ENCODE measurements at places on chromosomes 3 and 15. TPM values are rescaled to one million over a fixed set of nuclear protein-coding genes. Genes with fewer than 3 reads are reported as not detected.

GRCh38 chr3:71461749-71462483 is 121.6 kb downstream of the FOXP1 start:
- no peak overlapping the region for H3K4me3 ChIP-seq
- no peak overlapping the region for H3K27ac ChIP-seq
- H3K36me3 ChIP-seq, result no peaks in the 10 kb centered on the region
- H3K4me1 ChIP-seq, result peaks cover 5% of the 10 kb centered on the region

DNA sequence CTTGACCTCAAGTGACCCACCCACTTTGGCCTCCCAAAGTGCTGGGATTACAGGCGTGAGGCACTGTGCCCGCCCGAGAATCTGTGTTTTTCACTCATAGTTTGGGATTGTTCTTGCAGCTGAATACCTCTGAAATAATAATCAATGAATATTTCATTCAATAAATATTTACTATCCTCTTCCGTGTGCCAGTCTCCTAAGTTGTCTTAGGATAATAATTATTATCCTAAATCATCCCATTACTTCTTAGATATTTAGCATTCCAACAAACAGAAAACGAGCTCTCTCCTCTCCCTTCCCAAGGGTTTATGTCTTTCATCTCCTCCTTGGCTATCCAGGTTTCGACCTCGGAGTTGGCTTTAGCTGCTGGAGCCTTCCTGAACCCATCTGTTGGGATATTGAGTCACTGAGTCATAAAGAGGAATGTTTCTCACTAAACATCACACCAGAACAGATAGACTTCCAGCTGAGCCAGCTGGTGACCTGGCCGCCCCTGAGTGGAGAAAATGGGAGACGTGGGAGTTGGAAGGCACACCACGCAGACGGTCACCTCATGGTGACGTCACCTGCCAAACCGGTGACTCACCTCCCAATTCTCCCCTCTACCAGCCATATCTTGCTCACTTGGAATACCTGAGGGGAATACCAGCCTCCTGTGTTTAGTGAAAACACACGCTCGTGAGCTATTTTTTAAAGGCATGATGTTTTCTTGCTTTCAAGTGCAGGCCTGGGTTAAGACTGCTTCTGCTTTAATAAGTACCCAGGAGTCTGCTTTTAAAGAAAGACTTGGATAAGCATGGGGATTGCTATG is 43.9 kb downstream of the BHLHE40 start:
- DNase-seq, result no peak
- peaks cover 40% of the 10 kb centered on the region for H3K4me1 ChIP-seq
- H3K27ac ChIP-seq, result no peak overlapping the region

- no peaks in the 10 kb centered on the region for H3K4me1 ChIP-seq
- H3K27ac ChIP-seq, result no peak overlapping the region
- no peak for DNase-seq
- H3K36me3 ChIP-seq, result no peaks in the 10 kb centered on the region
- no peaks in the 10 kb centered on the region for H3K27me3 ChIP-seq
These were observed 18.8 kb downstream of the SCAP start for GRCh38 chr3:47456984-47457383.

GRCh38 chr3:185659942-185660921 is 74.1 kb downstream of the SENP2 start:
- H3K36me3 ChIP-seq, result no peaks in the 10 kb centered on the region
- peaks cover 17% of the 10 kb centered on the region for H3K4me1 ChIP-seq
- no peak overlapping the region for H3K27ac ChIP-seq
- no peaks in the 10 kb centered on the region for H3K27me3 ChIP-seq

GRCh38 chr15:89776274-89777072 is at the start of gene MESP2:
Gene MESP2 (plus strand): TSS chr15:89776332. CDS start chr15:89776358, 26 bp downstream.
- peaks cover 25% of the 10 kb centered on the region for H3K4me1 ChIP-seq
- peak; percentile 67 for DNase-seq
- peaks cover 4% of the 10 kb centered on the region for H3K27me3 ChIP-seq
- H3K27ac ChIP-seq, result no peak within 1 kb of the TSS
- H3K36me3 ChIP-seq, result no peaks in the 10 kb centered on the region
- H3K4me3 ChIP-seq, result peak within 1 kb of the TSS; percentile 16

GRCh38 chr3:131353986-131354385 is 27.6 kb upstream of the NUDT16 start:
- H3K4me1 ChIP-seq, result no peaks in the 10 kb centered on the region
- H3K27me3 ChIP-seq, result no peaks in the 10 kb centered on the region
- H3K36me3 ChIP-seq, result no peaks in the 10 kb centered on the region
- no peak overlapping the region for H3K4me3 ChIP-seq

The HRH1 gene
- total RNA-seq, result not detected

All from natural killer cell (primary cell).